ENCODE measurements at places on chromosomes 13 and 19.

GRCh38 chr19:3544742-3545668 lies 6.0 kb downstream of the TEKTIP1 start:
- DNase-seq: peak; percentile 34

DNA sequence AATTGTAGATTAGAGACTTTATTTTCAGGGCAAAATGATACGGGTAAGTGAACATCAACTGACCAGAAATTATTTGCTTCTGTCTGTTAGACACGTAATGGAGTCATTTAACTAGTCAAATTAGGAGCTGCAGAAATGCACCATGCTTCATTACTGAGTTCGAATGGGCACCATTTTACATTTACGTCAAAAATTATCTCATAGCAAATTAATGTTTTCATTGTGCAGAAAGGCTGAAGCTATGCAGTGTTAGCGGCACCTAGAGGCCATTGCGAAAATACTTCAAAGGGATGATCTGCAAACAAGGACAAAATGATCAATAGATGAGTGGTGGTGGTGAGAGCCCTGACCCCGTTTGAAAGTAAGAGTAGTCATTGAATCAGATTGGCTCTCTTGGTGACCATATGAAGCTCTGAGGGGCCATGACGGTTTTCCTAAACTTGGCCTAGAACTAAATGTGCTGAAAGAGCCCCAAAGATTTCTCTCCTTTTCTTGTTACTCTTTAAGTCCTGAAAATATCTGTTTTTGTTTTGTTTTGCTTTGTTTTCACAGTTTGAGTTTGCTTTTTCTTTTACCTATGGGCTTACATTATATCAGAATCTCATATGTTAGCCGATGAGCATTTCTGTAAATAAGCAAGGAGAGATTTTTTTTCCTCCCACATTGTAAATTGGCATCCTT lies 277.9 kb downstream of the ZNF536 start:
- peak; percentile 26 for DNase-seq

GRCh38 chr13:78430811-78431210 lies 172.5 kb downstream of the POU4F1 start:
- no peak for DNase-seq

DNA sequence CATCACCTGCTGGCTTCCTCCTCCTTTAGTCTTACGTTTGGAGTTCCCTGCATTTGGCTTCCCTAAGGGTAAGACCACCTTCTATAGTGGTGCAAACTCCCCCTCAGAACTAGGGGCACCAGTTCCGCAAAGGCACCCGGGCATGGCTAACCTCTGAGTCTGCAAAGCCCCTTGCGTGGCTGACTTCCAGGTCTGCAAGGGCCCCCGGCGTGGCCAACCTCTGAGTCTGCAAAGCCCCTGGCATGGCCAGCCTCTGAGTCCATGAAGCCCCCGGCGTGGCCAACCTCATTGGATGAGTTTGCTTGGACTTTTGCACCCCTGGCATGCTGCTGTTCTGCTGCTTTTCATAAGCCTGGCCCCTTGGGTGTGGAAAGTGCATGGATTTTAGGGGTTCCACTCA lies 5.1 kb downstream of the MCF2L start:
- no peak for DNase-seq

- peak; percentile 82 for DNase-seq
Observed at GRCh38 chr19:16324384-16325160, at the start of gene KLF2. Gene KLF2, plus strand, starts transcription at chr19:16324826. Its CDS starts 98 bp downstream, at chr19:16324924.

DNA sequence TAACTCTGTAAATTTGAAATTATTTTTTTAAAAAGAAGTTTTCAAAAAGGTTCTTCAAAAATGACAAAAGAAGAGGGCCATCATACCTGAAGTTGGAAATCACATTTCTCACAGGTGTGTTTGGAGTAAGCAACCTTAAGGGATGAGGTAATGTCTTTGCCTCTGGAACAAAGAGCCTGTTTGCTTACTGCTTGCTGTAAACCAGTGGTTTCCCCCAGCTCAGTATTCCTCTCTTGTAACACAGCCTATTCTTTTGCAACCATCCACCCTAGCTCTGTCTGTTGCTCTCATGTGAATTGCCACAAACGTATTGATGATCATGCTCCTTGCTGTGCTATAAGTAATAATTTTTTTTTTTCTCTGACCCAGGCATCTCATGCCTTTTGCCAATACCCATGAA lies 38.1 kb downstream of the UCHL3 start:
- no peak for DNase-seq

Measured in Caki2 (cell line).